ENCODE measurements at places on chromosomes 13 and 19. TPM values are rescaled to one million over a fixed set of nuclear protein-coding genes. Genes with fewer than 3 reads are reported as not detected.

Gene DCT
- polyA plus RNA-seq = not detected

DNA sequence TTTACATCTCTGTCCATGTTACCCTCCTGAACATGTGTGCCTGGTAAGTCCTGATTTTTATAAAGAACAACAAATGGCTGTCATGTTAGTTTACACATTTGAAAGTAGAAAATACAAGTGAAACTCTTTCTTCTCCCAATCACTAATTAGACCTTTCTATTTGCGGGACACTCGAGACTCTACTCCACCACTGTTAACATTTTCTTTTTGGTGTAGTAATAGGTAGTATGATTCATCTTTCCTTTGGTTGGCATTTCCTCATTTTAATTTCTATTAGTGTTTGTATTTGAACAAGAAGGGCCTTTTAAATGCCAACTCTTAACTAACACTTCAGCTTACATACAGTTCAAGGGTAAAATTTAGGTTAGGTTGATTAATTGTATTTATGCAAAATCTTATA, 371.1 kb downstream of the PCDH9 start:
- no peak overlapping the region for H3K4me3 ChIP-seq
- no peaks in the 10 kb centered on the region for H3K36me3 ChIP-seq
- H3K4me1 ChIP-seq = no peaks in the 10 kb centered on the region
- DNase-seq = no peak

Gene CRX
- polyA plus RNA-seq = not detected

Gene SYCN
- polyA plus RNA-seq = 0.65 TPM

Gene EDDM13
- polyA plus RNA-seq = not detected

Measured in stomach (tissue), 19 donors.